T-helper 17 cell (primary cell): ENCODE measurements at places on chromosomes 3 and 15.

- no peak for DNase-seq
Measured at GRCh38 chr3:59968513-59969045, 918.8 kb upstream of the CFAP20DC start.

- DNase-seq = no peak
Measured at GRCh38 chr15:42083605-42083908, 10.8 kb downstream of the PLA2G4D start.

DNA sequence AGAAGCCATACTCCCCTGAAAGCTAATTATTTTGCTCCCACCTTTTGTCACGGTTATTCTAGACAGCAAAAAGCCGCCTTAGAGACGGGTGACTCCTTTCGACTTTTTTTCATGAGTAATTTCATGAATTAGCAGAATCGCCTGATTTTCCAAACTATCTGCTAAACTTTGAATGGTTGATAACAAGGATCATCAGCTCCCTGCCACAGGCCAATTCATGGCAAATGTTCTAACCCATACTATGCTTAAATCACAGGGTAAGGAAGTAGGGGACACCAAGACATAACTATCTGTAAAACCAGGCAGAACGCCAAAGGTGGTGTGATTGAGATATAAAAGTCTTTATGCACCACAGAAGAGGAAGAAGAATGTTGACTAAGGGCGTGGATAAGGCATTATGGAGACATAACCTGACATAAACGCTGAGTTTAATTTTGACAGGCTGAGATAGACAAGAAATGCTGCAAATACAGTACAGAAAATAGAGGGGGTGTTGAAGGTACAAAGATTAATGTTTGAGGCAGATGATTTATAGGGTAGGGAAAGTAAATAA lies 891 bp upstream of the DMXL2 start:
- no peak for DNase-seq

GRCh38 chr3:165522386-165522785 lies 314.8 kb downstream of the BCHE start:
- no peak for DNase-seq

- no peak for DNase-seq
Measured at GRCh38 chr3:107238787-107239186, 138.5 kb upstream of the CCDC54 start.

GRCh38 chr15:31483986-31484951 lies 157.6 kb downstream of the KLF13 start:
- DNase-seq = no peak

GRCh38 chr15:42499858-42500609 lies 4.6 kb downstream of the SNAP23 start:
- DNase-seq = no peak

- no peak for DNase-seq
Measured at GRCh38 chr15:81297147-81297572, 26.8 kb downstream of the STARD5 start.
